ENCODE measurements at places on chromosomes 11 and 22.

DNA sequence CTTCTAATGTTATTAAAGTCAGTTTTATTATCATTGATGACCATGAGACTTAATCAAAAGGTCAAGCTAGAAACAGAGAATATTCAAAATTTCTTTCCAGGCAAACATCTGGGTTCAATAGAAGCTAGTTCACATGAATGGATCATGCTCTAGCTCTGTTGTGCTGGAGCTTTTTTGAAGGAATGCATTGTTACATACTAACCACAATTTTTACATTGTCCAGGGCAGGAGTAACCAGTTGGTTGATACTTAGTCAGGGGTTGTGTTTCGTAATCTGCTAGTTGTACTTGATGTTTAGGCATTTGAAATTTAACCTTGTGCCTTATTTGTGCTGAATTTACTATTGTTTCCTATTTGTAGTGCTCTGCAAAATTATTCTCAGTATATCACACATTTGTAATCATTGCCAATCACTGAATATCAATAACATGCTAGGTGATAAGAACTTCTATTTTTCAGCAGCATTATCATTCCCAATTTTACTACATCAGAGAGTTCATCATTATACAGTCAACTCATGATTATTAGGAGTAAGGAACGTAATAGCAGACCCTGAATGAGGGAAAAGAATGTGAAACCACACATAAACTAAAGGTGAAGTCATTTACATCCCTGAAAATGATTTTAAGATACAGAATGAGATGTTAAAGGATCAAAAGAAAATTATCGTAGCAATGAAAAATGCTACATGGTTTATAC is 23.2 kb downstream of the NF2 start:
- no peak for DNase-seq

DNA sequence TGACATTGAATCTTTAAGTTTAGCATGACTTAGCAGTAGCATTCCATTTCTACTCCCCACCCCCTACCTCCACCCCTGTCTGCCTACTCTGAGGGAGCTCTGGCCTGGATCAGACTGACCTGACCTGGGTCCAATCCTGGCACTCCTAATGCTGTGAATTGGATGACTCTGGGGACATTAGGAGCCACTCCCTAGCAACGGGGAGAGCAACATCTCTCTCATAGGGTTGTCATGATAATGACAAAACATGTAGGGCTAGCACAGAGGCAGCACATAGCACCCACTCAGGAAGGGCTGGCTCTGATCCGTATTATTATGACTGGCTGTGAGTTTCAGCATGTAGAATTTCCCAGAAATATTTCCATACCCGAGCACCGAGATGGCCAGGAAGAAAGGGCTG is 40.5 kb downstream of the CABIN1 start:
- no peak for DNase-seq

DNA sequence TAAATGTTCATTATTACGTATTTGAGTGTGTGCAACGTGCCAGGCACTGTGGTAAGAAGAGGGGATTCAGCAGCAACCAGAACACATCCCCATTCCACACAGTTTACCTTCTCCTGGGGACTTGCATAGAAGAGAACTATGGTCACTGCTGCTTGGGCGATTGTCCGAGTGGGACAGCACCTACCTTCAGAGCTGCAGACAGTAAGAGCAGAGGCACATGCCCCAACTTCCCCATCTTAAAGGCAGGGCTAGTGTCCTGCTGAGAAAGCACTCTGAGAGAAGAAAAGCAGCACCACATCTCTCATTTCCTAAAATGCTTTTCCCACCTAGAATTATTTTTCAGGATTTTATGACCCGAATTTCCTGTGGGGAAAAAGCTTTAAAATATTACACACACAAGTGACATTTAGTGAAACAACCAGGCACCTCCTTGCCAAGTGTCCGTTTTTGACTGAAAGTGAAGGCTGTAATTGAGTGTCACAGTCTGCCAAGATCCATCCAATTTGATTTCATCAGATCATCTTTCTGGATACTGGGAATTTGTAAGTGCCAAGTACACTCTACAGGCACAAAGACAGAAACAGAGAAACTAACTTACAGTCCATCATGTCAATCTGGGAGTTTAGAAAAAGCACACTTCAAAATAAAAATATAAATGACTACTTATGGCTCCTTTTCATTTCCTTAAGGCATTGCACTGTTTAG is 24.6 kb downstream of the TRAF6 start:
- no peak for DNase-seq

DNA sequence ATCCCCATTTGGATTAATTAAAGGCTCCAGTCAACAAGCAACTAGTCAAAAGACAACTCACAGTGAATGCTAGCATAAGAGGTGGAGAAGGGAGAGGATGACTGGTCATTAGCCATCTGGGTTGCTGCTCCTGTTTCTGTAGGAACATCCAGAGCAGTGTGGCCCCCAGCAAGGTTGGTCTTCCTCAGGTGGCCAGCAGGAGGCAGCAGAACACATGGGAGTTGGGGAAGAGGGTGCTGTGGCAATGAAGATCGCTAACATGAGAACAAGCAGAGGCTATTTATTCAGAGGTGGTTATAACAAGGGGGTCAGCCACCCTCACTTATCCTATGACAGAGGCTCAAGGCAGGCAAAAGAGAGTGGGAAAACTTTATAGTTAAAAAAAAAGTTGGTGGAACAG is 21.3 kb downstream of the IZUMO1R start:
- peak; percentile 74 for DNase-seq

GRCh38 chr22:44752285-44753188 is at the start of gene ARHGAP8:
ARHGAP8 (plus strand) TSS chr22:44752575; CDS start chr22:44786528, 33,953 bp downstream.
- no peak for DNase-seq

DNA sequence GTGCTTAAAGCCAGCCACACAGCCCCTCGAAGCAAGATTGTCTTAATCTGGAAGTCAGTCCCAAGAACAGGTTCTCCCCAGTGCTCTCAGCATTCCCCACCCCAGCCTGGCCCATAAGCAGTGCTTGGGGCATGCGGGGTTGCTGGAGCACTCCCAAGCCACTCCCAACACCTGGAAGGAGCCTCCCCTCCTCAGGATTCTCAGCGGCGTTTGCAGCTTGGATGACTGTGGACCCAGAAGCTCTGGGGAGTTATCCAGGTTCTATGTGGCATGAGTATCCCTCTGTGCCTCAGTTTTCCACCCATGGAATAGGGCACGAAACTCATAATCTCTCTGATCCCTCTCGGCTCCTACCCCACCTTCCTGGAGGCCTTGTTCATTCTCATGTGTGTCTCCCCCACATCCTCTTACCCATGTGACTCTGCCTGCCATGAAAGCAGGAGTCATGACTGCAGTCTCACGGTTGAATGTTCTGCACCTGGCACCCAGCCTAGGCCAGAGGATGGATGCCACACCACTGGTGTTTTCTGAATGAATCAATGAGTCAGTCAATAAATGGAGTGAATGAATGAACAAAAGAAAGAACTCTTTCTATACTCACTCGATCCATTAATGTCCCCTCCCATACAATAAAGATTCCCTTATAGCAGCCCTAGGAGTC is 33.4 kb upstream of the WNT7B start:
- DNase-seq: no peak

DNA sequence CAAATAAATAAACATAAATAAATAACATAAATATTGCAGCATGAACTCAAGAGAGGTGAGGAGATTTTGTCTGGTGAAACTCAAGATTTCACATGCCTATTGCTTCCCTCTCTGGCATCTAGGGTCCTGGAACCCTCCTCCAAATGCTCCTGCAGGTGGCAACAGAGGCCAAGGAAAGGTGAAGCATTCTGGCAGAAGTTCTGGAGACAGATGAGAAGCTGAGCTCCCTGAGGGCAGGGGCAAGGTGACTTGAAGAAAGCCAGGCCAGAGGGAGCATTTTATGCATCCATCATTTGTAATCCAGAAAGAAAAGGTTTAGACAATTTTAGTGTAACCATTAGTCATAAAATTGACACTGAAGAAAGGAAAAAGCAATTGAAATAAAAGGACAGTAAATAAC is 64.9 kb downstream of the ENDOD1 start:
- DNase-seq: peak; percentile 83

DNA sequence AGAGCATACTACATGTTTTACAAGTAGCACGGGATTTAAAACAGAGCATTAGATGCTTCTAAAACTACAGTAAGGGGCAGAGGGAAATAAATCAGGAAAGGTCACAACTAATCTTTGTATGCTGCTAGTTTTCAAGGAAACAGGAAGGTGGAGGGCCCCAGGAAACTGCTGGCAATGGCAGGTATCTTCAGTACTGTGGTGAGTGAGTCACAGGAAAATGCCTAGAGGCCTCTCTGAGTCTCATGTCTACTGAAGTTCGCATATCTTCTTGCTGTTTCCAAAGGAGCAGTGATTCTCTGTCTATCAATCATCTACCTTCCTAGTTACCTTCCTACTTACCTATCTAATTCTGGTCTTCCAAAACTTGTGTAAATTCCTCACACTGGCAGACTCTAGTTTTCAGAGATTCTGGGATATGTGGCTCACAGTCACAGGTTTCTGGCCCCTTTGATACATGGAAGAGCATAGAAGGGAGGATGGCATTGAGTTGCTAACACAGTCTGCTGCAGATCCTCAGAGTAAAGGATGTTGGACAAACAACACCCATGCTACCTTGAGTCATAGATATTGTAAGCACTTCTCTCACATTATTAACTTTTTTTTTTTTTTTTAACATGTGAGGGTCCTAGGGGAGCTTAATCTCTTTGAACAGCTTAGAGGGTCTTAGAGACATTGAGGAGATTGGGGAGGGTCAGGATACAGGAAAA is 58.8 kb upstream of the SYN3 start:
- DNase-seq: no peak

DNA sequence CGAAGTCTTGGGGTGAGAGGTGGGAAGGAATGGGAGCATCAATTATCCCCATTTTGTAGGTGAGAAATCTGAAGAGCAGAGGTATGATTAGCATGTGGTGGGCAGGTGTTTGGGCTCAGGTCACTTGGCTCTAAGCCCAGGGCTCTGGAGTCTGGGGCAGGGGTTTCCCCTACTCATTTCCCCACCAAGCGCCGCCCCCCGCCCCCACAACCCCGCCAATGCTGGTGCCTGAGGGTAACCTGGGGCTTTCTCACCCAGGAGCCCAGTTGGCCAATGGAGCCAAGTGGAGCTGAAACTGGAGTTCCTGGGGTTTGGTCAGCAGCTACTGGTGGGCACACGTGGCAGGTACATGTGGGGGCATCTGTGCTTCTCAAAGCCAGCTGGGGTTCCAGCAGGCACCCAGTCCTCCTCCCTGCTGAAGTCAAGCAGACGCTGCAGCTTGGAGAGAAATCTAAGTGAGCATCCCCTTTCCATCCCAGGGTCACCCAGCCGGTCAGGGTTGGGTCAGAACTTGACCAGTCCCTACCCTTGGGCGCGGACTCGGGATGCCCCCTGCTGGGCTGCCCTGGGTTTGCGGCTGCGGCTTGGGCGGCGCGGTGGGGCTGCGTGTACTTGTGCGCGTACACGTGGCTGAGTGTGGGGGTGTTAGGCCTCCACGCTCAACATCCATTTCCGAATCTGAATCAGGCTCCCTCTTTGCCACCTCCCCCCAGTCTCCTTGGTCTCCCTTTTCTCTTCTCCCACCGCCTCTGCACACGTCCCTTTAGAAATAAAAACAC is 1.7 kb upstream of the CHRM1 start:
- DNase-seq: peak; percentile 71

- no peak for DNase-seq
These were observed 20.2 kb upstream of the PRDM10 start for GRCh38 chr11:130022799-130023198.

DNA sequence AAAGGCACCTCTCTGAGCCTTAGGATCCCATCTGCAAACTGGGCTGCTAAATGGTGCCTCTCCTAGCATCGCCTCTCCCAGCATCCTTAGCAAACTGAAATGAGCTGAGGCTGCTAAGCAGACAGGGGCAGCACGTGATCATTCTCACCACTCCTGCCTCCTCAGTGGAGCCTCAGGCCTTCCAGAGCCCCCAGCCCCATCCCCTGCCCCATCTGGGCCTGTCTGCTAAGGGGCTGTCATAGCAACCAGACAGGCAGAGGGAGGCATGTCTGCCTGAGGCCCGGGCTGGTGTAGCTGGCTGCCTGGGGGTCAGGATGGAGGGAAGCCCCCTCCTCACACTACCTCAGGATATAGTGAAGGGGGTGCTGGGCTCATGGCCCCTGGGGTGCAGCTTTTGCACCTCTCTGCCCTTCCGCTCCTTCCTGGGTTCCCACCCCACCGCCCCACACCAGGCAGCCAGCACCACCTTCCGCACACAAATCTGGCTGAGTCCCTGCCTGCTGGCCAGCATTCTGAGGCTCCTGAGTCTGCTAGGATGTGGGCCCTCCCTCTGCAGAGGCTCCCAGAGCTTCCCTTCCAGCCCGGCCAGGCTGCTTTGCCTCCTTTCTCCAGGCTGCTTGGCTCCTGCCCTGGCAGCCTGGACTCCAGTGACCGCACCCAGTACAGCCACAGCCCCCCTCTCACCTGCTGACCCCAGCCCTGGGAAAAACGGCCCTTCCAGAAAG is 47.5 kb upstream of the TTLL12 start:
- DNase-seq: no peak

DNA sequence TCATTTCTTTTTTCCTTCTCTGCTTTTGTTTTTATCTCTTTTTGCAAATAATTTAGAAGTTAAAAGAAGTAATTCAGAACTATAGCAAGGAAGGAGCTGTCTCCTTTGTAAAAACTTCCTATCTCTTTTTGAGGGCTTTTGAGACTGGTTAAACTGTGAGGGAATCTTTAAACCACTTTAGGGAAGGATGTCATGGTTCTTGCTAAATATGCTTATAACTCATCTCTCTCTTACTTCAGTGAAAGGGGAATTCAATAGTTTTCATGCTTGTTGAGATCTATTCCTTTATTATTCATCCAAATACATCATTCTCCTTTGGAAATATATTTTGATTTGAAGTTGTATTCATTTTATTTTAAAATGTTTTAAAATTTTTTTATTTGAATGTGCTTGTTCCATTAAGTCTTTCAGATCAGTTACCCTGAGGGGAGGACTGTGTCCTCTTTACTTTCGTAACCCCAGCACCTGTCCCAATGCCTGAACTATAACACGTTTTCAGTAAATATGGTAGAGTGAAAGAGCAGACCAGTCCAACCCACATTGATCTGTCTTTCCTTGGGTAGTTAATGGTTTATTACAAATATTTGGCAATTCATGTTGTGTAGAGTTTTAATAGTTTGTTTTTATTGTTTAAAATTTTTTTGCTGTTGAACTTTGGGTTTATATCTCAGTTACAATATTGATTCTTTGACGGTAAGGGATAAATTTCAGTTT is 27.5 kb downstream of the AMOTL1 start:
- DNase-seq: no peak

- no peak for DNase-seq
These were observed at the start of gene INPP5J for GRCh38 chr22:31122532-31123291. INPP5J (plus strand) TSS chr22:31122966; CDS start chr22:31123015, 49 bp downstream.

GRCh38 chr11:134120921-134121526 is 52.2 kb downstream of the JAM3 start:
- no peak for DNase-seq

GRCh38 chr11:3644817-3645235 is at the start of gene ART1:
ART1 (plus strand) TSS chr11:3645128; CDS start chr11:3659214, 14,086 bp downstream.
- DNase-seq: no peak

DNA sequence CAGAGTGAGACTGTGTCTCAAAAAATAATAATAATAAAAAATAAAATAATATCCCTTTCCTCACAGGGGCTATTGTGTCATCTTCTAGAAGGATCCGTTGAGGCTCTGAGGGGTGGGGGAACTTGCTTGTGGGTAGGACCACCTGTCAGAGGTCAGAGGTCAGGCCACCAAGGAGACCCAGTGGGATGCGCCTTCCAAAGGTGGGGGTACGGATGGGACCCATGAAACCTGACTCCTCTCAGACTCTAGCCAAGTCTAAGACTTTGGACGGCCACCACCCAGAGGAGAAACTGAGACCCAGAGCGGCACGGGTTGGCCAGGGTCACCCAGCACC is 367 bp upstream of the MMP11 start:
- no peak for DNase-seq

All from activated effector memory CD4-positive, alpha-beta T cell treated with anti-CD3 and anti-CD28 coated beads, Interleukin-2, amount 50 U/mL, for 16 hours (primary cell).